ENCODE measurements at places on chromosomes 13 and 19.

GRCh38 chr13:51913421-51914136, 51.8 kb downstream of the CCDC70 start:
- H3K27me3 ChIP-seq: no peaks in the 10 kb centered on the region
- H3K36me3 ChIP-seq: no peaks in the 10 kb centered on the region
- H3K27ac ChIP-seq: no peak overlapping the region
- no peaks in the 10 kb centered on the region for H3K4me1 ChIP-seq
- H3K4me3 ChIP-seq: no peak overlapping the region
- no peak for DNase-seq

DNA sequence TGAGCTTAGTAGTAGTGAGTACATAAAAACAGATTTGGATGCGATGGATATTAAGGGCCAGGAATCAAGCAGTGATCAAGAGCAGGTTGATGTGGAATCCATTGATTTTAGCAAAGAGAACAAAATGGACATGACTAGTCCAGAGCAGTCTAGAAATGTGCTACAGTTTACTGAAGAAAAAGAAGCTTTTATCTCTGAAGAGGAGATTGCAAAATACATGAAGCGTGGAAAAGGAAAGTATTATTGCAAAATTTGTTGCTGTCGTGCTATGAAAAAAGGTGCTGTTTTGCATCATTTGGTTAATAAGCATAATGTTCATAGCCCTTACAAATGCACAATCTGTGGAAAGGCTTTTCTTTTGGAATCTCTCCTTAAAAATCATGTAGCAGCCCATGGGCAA, 11.4 kb downstream of the CHAMP1 start:
- no peak overlapping the region for H3K4me3 ChIP-seq
- H3K27ac ChIP-seq: no peak overlapping the region
- no peaks in the 10 kb centered on the region for H3K4me1 ChIP-seq
- no peaks in the 10 kb centered on the region for H3K27me3 ChIP-seq

DNA sequence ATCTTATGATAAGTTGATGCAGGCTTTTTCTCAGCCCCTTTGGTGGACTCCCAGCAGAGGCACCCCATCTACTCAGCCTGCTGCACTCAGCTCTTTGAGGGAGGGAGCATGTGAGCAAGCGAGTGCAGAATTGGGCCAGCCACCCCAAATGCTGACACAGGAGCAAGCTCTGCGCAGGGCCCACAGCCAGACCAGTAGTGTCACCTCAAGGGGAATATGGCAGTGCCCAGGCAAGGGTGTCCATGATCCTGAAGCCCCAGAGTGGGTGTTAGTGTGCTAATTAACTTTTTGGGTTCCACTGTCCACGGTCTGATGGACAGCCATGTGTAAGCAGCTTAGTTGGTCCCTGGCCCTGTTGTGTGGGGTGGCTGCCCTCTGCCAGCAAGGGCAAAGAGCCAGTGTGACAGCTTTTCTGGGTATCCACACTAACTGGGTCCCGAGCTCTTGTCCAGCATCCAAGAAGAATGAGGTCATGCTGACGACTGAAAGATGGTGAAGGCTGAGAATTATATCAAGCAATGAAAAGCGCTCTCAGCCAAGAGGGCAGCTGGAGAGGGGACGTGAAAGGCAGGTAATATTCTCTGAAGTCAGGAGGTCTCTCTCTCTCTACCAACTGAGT, 898.3 kb upstream of the PCDH9 start:
- H3K27me3 ChIP-seq: no peaks in the 10 kb centered on the region
- H3K36me3 ChIP-seq: no peaks in the 10 kb centered on the region
- H3K4me1 ChIP-seq: no peaks in the 10 kb centered on the region
- no peak overlapping the region for H3K27ac ChIP-seq
- no peak for DNase-seq
- H3K4me3 ChIP-seq: no peak overlapping the region

- no peak overlapping the region for H3K27ac ChIP-seq
- no peak for DNase-seq
- H3K4me3 ChIP-seq: no peak overlapping the region
- H3K27me3 ChIP-seq: no peaks in the 10 kb centered on the region
- no peaks in the 10 kb centered on the region for H3K36me3 ChIP-seq
Observed at GRCh38 chr13:70666883-70667556, 558.8 kb upstream of the KLHL1 start.

GRCh38 chr19:19132912-19133311, 5.4 kb downstream of the TMEM161A start:
- H3K27me3 ChIP-seq: no peaks in the 10 kb centered on the region
- no peak overlapping the region for H3K27ac ChIP-seq
- H3K36me3 ChIP-seq: no peaks in the 10 kb centered on the region

GRCh38 chr19:46220038-46220615, 9.4 kb upstream of the IGFL1 start:
- no peaks in the 10 kb centered on the region for H3K27me3 ChIP-seq
- H3K4me1 ChIP-seq: no peaks in the 10 kb centered on the region
- no peak overlapping the region for H3K4me3 ChIP-seq
- no peak for DNase-seq
- H3K27ac ChIP-seq: no peak overlapping the region

DNA sequence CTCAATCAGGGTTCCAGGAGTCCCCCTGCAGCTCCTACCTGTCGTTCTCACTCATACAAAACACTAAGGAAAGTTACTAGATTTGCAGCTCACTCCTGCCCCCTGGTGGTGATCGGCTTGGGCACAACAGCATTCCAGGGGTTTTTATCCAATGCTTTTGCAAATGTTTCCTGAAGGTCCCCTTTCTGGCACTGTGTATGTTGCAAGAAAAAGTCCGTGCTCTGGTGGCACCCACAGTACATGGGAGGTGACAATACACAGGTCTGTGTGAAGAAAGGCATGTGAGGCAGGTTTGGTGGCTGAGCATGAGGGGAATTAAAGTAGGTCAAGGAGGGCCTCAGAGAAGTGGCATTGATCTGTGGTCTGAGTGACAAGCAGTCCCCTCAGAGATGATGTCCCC, 8.6 kb upstream of the TYK2 start:
- no peaks in the 10 kb centered on the region for H3K27me3 ChIP-seq
- H3K36me3 ChIP-seq: no peaks in the 10 kb centered on the region
- peak; percentile 90 for DNase-seq
- no peak overlapping the region for H3K4me3 ChIP-seq

DNA sequence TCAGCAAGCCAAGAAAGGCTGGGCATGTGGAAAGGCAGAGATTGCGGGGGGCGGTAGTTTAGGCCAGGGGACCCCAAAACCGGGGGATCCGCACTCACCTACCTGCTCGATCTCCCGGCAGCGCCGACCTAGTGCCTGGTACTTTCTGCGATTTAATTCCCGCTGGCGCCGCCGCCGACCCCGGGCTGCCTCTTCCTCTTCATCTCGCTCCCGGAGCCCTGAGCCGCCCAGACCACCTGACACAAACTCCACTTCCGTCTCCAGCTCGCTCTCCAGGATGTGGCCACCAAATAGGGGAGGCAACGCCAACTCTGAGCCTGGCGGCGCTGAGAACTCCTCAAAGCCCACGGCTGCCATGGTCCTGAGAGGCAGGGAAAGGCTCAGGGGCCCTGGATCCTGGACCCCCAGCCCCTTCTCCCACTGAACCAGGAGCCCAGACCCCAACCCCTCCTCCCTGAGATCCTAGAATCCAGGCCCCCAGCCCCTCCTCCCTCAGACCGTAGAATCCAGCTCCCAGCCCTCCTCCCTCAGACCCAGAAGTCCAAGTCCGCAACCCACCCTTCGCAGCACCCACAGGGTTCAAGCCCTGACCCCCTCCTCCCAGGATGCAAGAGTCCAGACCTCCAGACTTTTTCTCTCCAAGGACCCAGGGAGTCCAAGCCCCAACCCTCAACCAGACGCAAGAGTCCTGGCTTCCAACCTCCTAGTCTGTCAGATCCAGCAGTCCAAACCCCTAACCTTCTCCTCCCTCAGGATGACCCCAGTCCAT, 933 bp downstream of the TFPT start:
- H3K4me1 ChIP-seq: peaks cover 31% of the 10 kb centered on the region
- DNase-seq: peak; percentile 78
- H3K27ac ChIP-seq: peak overlapping the region; percentile 91

- H3K36me3 ChIP-seq: no peaks in the 10 kb centered on the region
- no peak overlapping the region for H3K27ac ChIP-seq
- no peaks in the 10 kb centered on the region for H3K4me1 ChIP-seq
- no peak for DNase-seq
Observed at GRCh38 chr13:105016266-105016665, 1519.2 kb downstream of the EFNB2 start.

GRCh38 chr13:20728579-20729311, 25.2 kb downstream of the IL17D start:
- no peaks in the 10 kb centered on the region for H3K4me1 ChIP-seq
- H3K27ac ChIP-seq: no peak overlapping the region
- DNase-seq: no peak
- H3K36me3 ChIP-seq: no peaks in the 10 kb centered on the region

- no peak overlapping the region for H3K27ac ChIP-seq
- no peaks in the 10 kb centered on the region for H3K4me1 ChIP-seq
- no peaks in the 10 kb centered on the region for H3K36me3 ChIP-seq
- DNase-seq: no peak
- no peaks in the 10 kb centered on the region for H3K27me3 ChIP-seq
- no peak overlapping the region for H3K4me3 ChIP-seq
Observed at GRCh38 chr13:74929436-74929835, 552.5 kb downstream of the TBC1D4 start.

DNA sequence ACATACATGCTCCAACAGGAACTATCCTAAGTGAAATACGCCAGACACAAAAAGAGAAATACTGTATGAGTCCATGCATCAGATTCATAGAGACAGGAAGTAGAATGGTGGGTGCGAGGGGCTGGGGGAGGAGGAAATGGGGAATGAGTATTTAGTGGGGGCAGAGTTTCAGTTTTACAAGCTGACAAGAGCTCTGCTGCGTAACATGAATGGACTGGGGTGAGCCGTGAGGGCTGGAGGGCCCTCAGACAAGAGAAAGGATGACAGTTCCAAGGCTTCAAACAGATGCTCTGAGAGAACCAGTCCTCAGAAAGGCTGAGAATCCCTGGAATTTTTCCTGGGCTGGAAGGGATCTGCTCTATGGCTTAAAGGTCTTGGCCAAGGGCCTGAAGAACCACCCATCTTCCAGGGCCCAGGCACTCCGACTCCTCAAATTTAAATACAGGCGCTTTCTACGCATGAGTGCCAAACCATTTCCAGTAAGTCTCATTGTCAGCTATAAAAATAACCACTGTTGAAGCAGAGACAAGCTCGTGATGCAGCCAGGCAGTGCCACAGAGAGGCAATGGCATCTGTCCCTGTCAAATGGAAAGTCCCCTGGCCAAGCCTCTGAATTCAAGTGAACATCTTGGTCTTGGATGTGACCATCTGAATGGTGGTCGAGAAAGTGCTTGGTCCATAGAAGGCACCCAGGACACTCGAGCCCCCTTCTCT, 17.5 kb downstream of the KLF2 start:
- peak overlapping the region; percentile 56 for H3K27ac ChIP-seq
- H3K36me3 ChIP-seq: no peaks in the 10 kb centered on the region
